Fibroblast of skin of left biceps (primary cell): ENCODE measurements at places on chromosomes 12 and 14.

GRCh38 chr12:11967376-11968047, 103.2 kb upstream of the BCL2L14 start:
- DNase-seq = no peak

- DNase-seq = no peak
Measured at GRCh38 chr12:49825360-49825970, 2.7 kb downstream of the NCKAP5L start.

DNA sequence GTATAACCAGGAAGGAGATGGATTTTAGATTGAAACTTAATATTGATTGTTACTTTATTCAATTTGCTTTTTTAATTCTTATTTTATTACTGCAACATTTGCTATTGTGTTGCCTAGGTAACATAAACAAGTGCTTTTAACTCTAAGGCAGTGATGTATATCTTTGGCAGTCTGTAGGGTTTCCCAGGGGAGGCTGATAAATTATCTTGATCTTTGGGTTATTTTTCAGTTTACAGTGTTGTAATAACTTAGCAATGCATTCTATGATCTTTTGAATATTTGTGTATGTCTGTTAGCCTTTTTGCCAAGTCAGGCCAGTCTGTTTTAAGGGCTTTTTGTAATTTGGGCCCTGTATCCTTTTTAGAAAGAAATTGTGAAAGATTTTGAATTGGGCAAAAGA, 7.8 kb upstream of the DTD2 start:
- DNase-seq = no peak

- no peak for DNase-seq
Measured at GRCh38 chr12:100528471-100529127, 44.9 kb upstream of the GAS2L3 start.

DNA sequence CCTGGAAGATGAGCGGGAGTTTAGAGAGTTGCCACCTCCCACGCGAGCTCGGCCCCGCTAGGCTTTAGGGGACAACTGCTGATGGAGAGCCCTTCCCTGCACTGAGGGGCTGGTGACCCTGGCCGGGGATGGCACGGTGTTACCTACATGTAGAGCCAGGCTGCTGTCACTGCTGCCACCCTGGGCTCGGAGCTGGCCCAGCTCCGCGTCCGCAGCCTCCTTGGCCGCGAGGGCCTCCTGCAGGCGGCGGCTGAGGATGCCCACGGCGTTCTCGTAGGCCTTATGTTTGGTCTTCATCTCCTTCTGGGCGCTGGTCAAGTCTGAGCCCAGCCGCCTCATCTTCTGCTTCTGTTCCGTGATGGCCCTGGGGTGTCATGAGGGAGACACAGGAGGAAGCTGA, 24.6 kb upstream of the ANKLE2 start:
- no peak for DNase-seq

DNA sequence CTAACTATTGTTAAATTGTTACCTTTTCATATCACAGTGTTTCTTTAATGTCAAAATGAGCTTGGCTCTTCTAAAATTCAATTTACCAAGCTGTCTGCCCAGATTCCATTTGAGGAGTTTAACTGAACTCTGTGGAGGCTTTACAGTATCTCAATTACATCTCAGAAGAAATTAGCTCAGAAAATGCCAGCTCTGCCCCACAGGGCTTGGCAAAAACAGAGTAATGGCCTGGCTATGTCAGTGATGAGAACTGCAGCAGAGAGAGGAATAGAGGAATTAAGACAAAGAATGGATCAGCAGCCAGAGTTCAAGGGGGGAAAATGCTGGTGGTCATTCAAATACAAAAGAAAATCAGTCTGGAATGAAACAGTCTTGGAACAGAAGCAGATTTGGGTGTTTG, 15.8 kb upstream of the TMTC1 start:
- DNase-seq = no peak

GRCh38 chr14:99971941-99972747, 93.1 kb upstream of the EVL start:
- DNase-seq = no peak

GRCh38 chr14:105045710-105046326, 19.4 kb downstream of the GPR132 start:
- DNase-seq = no peak

DNA sequence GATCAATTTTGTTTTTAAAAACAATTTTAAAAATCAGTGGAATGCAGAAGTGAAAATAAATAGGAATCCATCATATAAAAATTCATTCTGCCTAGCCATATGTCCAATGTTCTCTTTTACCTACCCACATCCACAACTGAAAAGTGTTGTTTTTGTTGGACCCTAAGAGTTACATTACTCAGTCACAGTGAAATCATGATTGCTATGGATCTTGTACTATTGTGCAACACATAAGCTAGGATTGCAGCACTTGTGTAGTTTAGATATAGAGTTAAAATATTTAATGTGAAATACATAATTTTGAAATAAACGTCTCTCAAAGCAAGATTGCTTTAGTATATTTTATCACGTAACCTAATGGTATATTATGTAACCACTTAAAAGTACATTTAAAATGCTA, 213.3 kb upstream of the CLEC14A start:
- DNase-seq = peak; percentile 29

- DNase-seq = no peak
Measured at GRCh38 chr12:3752741-3753486, at the start of gene CRACR2A. Gene CRACR2A, minus strand, starts transcription at chr12:3753109. Its CDS starts 56,110 bp downstream, at chr12:3696999.

DNA sequence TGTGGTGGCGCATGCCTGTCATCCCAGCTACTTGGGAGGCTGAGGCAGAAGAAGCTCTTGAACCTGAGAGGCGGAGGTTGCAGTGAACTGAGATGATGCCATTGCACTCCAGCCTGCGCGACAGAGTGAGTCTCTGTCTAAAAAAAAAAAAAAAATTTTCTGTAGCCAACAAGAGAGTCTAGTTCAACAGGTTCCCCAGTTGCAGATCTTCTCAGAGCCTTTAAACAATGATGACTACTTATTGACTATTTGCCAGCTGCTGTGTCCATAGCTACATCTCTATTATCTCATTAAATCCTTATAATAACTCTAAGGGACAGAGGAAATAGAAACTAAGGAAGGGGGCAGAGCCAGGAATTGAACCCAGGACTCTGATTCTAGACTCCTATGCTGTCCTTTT, 15.2 kb upstream of the MYL2 start:
- no peak for DNase-seq

DNA sequence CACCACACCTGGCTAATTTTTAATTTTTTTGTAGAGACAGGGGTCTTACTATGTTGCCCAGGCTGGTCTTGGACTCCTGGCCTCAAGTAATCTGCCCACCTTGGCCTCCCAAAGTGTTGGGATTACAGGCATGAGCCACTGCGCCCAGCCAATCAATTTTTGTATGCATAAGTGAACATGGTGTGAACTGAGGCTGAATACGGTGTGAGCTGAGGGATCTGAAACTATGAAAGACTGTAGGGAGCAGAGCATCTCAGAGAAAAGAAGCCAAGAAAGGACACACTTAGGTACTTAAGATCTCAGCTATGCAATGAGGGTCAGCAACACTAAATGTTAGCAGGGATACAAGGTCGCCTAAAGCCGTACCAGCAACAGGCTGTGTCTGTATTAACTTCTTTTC, 54.1 kb downstream of the KSR2 start:
- no peak for DNase-seq

GRCh38 chr12:83985084-83985483, 927.5 kb downstream of the SLC6A15 start:
- DNase-seq = no peak

DNA sequence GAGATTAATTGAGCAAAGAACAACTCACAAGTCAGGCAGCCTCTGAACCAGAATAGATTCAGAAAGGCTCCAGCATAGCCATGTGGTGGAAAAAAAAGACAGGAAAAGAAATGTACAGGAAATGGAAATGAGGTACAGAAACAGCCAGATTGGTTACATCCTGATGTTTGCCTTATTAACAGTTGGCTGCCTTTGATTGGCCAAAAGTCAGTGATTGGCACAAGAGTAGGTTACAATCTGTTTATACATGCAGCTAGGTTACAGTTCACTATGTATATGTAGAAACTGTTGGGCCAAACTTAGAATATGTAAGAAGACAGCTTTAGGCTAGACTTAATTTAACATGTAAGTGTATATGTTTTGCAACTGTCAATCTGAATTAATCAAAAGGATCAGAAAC, 118.9 kb downstream of the UNC79 start:
- DNase-seq = no peak

DNA sequence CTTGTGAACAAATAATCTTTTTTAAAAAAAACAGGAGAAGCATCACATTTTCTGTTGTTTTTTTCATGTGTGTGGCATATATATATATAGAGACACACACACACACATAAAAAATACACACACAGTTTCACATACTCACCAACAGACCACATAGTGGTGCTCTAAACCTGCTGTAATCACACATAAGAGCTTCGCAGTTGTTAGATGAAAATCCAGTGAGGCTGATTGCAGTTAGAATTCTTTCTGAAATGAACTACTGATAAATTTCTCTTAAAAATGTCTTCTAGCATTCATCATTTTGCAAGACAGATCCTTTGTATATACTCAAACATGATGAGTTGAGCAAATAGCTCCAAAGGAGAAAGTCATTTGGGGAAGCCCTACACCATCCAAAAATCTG, 434.3 kb upstream of the STXBP6 start:
- DNase-seq = no peak

DNA sequence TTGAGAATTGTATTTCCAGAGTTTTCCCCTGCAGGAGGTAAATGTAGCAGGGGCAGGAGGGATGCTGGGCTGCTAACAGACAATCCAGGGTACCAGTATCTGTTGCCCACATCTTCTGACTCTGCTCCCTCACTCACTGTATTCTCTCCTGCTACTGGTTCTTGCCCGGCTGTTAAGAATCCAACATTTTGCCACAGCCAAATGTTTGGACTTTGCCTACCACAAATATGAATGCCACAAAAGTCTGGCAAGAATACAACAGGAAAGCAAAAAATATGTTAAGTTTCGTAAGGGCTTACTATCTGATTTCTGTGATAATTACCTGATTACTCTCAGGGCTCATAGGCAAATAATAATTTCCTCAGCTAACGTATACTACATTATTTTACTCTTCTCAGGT, 160.0 kb downstream of the BCAT1 start:
- no peak for DNase-seq
